ENCODE measurements at places on chromosomes 11 and 22. TPM values are rescaled to one million over a fixed set of nuclear protein-coding genes. Genes with fewer than 3 reads are reported as not detected.
A peak's percentile ranks its signal among the peaks of the same experiment; 100 is the strongest.

DNA sequence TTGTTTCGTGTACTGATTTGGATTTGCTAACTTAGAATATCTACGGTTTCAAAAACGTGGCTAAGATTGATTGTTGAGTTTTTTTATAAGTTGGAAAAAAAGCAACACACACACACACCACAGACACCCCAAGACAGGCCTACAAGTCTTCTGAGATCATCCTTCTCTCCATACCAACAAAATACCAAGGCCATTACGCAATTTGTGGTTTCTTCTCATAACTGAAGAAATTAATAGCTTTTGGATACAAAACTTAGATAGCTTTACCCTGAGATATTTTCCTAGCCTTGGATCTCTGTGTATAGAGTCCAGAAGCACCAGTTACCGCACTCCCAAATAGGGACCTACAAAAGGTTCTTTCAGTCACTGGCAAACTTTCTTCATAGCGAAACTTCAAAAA is 113.6 kb downstream of the SIK3 start:
- H3K36me3 ChIP-seq, result peaks cover 6% of the 10 kb centered on the region
- no peak overlapping the region for H3K4me3 ChIP-seq
- H3K27ac ChIP-seq, result no peak overlapping the region
- H3K4me1 ChIP-seq, result peaks cover 76% of the 10 kb centered on the region
- DNase-seq, result no peak
- no peaks in the 10 kb centered on the region for H3K27me3 ChIP-seq

DNA sequence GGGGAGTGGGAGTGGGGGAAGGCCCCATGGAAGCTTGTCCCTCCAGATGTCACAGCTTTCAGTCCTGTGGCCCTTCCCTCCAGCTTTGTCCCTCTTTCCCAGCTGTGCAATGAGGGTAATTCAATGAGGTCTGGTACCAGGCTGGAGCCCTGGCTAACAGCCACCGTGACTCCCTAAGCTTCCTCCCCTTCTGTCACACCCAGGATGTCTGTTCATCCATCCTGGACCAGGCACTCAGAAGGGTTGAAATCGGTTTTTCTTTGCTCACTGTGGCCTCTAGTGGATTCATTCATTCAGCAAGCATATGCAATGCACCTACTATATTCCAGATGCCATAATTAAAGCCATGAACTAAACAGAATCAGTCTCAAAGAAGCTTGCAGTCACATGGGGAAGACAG is 38.7 kb downstream of the SYT13 start:
- no peaks in the 10 kb centered on the region for H3K4me1 ChIP-seq
- no peaks in the 10 kb centered on the region for H3K36me3 ChIP-seq
- no peak for DNase-seq
- no peak overlapping the region for H3K4me3 ChIP-seq
- no peak overlapping the region for H3K27ac ChIP-seq
- H3K27me3 ChIP-seq, result peaks cover 2% of the 10 kb centered on the region

GRCh38 chr11:117663414-117663813 is 133.6 kb downstream of the DSCAML1 start:
- no peaks in the 10 kb centered on the region for H3K36me3 ChIP-seq
- no peak overlapping the region for H3K27ac ChIP-seq
- peaks cover under 1% of the 10 kb centered on the region for H3K27me3 ChIP-seq
- DNase-seq, result no peak
- H3K4me1 ChIP-seq, result no peaks in the 10 kb centered on the region

GRCh38 chr11:117199053-117199915 is at the start of gene TAGLN:
Gene TAGLN, plus strand, starts transcription at chr11:117199370. Its CDS starts 3,644 bp downstream, at chr11:117203014.
- H3K27me3 ChIP-seq, result no peaks in the 10 kb centered on the region
- no peak within 1 kb of the TSS for H3K4me3 ChIP-seq
- no peaks in the 10 kb centered on the region for H3K4me1 ChIP-seq

DNA sequence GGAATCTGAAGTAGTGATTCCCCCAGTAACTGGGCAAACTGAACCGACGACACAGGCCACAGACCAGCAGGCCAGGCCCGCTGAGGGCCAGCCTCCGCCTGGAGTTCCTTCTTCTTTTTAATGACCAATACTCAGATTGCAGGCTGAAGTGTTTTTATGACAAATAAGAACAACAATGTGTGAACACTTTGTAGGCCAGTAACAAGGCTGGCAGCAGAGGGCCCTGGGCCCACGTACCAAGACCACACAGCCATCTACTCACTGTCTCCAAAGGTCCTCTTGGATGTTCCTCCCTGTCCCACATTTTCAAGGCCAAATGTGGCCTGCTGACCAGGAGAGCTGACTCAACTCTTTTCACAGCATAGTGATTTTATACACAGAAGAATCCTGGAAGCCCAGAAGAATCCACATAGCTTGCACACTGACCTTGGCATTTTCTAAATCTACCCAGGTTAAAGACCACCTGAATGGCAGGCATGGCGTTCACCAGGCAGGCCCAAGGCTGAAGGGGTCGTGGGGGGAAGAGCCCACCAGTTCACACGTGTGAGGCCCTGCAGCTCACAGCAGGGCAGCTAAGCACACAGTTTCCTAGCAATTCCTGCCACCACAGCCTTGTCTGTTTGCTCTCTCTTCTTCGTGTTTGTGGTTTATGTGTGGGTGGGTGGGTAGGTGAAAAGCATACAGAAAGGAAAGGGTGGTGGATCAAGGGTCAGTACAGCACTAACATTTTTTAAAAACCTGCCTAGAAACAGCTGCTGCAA is 13.3 kb downstream of the SMCO4 start:
- H3K27ac ChIP-seq, result peak overlapping the region; percentile 63
- no peak for DNase-seq
- no peaks in the 10 kb centered on the region for H3K36me3 ChIP-seq

Gene SLC22A25
- total RNA-seq, result not detected
